ENCODE measurements at places on chromosomes 12 and 14. TPM values are rescaled to one million over a fixed set of nuclear protein-coding genes. Genes with fewer than 3 reads are reported as not detected.

The BCL11B gene
- 5.2 TPM for polyA plus RNA-seq

GRCh38 chr12:120453977-120454376 lies 7.7 kb downstream of the GATC start:
- peak; percentile 23 for DNase-seq

DNA sequence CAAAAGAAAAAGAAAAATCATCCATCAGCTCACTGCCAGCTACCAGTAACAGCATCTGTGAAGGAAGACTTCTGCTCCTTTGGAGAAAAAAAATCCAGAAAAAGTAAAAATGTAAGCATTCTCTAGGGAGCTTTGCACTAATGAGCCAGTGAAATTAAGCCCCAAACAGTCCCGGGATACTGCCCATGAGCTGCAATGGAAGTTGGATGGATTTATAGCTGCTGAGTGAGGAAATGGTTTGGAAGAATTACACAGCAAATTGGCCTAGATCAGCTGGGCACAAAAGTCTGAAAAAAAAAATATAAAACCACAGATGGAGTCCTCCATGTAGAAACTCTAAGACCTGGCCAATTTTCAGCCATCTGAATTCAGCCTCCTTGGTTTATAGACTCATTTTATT lies 462.9 kb upstream of the USP15 start:
- no peak for DNase-seq

DNA sequence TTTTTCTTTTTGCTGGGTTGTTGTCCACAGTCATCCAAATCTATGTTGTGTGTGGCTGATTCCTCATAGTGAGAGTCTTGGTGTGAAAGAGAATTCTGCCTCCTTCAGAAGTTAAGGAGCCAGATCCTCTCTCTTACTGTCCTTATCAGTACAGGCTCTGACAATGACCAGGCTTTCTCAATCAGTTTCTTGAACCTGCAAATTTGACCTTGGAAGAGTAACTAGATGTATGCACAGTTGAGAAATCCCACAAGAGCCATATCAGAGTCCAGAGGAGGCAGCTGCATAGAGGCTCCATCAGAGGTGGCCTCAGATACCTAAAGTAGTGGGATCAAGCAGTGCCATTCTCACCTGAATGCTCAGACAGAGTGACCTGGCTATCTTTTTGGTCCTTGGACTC lies 5.5 kb upstream of the GALC start:
- no peak for DNase-seq

The TBC1D30 gene
- polyA plus RNA-seq = 0.41 TPM

The CHFR gene
- polyA plus RNA-seq = 35.8 TPM

The RITA1 gene
- 14.5 TPM for polyA plus RNA-seq

DNA sequence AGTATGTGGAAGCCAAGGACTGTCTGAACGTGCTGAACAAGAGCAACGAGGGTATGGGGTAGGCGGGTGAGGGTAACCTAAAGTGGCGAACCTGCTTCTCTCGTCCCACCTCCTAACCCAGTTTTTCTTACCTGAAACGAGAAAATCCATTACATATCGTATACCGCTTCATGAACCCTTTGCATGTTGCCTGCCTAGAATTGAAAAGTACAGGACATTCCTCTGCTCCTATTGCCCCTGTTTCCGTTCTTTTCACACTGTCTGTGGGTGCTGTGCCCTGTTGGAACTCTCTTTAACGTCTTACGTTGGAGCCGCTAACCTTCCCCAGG lies 513 bp downstream of the PFDN5 start:
- no peak for DNase-seq
